T-helper 17 cell (primary cell): ENCODE measurements at places on chromosomes 1 and 21.

- no peak for DNase-seq
These were observed 269.4 kb downstream of the HLX start for GRCh38 chr1:221148660-221149059.

GRCh38 chr1:100328133-100328532 lies 24.2 kb upstream of the CDC14A start:
- DNase-seq: no peak

DNA sequence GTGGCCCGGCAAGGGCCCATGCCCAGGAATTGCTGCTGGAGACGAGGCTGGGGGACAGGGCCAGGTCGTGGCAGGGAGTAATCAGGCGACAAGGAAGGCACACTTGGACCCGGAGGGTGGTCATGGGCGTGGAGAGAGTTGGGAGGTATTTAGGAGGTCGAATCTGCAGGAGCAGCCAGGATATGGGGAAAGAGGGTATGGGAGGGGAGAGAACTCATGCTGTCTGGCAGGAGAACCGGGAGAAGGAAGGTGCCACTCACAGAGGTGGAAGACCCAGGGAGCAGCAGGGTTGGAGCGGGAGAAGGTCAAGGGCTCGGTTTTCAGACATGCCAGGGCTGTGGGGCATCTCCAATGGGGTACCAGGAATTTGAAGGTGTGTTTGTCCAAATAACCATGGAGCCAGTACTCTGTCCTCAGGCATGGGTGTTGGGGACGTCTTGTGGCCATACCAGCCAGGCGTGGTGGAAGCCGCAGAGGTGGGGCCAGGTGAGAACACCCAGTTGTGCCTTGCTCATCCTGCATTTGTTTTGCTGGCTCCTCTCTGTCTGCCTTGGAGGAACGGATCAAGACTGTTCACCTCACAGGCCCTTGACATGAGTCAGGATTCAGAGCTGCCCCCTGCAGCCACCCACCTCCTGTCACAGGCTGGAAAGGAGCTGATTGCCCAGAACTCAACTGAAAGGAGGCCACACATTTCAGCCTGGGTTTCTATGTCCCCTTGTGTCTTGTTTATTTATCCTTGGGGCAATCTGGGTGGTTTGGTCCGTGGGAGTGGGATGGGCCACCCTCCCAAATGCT lies 111.6 kb downstream of the SPSB1 start:
- DNase-seq: no peak

DNA sequence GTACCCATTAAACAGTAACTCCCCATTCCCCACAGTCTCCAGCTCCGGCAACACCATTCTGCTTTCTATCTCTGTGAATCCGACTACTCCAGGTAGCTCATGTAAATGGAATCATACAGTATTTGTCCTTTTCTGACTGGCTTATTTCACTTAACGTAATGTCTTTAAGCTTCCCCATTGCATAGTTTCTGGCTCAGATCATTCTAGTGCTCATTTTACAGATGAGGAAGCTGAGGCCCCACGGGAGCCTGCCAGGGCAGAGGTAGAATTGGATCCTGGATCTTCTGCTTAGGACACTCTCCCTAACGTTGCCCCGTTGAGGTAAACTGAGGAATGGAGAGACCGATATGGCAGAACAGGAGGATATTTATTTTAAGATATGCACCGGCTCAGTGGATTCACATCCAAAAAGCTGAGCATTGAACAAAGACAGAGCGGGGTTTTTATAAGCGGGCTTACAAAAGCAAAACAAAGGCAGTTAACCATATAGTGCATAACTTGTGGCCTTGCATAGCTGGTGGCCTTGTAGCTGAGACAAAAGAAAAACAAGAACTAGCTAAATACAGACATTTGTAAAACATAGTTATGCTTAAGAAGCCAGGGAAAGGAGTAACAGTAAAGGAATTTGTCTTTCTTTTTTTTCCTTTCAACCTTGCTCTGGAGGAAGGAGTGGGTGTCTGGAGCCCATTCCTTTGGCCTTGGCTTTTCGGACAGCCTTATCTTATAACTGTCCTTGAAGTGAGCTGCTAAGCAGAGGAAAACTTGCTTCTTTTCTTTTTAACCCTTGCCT lies 15.3 kb upstream of the KLHDC8A start:
- no peak for DNase-seq

- no peak for DNase-seq
These were observed 131.9 kb downstream of the AK5 start for GRCh38 chr1:77413541-77414335.

DNA sequence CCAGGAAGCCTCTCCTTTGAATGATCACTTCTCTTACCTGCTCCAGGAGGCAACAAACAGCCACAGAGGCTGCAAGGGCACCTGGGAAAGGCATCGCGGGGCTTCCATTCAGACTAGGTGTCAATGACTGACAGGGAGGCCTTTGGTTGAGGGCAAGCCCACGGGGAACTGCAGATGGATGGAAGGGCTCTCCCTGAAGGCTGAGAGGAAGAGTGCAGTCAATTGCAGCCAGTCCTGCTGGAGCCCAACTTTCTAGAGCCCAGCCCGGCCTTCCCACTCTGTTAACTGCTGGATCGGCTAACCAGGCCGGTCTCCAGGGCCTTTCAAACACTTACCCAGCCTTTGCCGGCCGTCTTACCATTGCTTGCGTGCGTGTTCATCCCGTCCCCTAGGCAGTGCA lies 89.3 kb downstream of the LACTBL1 start:
- no peak for DNase-seq

- DNase-seq: no peak
These were observed 398.3 kb downstream of the SEC16B start for GRCh38 chr1:177571485-177572076.

GRCh38 chr21:45868488-45868887 lies 113.1 kb upstream of the COL6A1 start:
- no peak for DNase-seq

DNA sequence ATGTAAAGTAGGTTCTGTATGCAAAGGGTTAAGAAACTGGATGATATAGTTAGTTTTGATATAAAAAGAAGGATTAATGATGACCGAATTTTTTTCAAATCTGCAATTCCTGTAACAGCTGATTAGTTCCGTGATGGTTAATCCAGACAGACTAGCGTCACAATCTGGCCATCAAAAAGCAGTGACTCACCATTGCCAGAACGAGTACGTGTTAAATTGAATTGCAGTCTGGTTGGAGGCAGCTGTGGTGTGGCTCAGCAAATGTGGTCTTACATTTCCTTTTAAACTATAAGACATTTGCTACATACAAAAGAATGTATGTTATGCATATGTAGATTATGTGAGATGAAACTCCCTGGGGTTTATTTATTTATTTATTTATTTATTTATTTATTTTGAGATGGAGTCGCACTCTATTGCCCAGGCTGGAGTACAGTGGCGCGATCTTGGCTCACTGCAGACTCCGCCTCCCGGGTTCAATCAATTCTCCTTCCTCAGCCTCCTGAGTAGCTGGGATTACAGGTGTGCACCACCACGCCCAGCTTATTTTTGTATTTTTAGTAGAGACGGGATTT lies 139.8 kb downstream of the RYR2 start:
- no peak for DNase-seq

DNA sequence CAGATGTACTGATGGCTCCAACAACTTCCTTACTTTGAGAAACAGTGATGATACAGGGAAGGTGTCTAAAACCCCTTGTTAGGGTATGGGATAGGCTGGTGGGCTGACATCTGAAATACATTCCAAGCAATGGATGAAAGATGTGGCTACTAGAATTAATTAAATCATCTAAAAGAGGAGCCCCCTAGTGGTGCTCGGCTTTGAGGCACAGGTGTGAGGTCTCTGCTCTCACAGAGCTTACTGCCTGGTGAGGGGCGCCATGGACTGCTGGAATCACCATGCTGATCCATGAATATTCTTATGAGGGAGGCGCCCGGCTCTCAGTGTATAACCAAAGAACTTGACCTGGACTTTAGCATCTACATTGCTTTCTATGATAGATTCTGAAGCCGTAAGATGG lies 48.5 kb downstream of the GNG4 start:
- DNase-seq: no peak

DNA sequence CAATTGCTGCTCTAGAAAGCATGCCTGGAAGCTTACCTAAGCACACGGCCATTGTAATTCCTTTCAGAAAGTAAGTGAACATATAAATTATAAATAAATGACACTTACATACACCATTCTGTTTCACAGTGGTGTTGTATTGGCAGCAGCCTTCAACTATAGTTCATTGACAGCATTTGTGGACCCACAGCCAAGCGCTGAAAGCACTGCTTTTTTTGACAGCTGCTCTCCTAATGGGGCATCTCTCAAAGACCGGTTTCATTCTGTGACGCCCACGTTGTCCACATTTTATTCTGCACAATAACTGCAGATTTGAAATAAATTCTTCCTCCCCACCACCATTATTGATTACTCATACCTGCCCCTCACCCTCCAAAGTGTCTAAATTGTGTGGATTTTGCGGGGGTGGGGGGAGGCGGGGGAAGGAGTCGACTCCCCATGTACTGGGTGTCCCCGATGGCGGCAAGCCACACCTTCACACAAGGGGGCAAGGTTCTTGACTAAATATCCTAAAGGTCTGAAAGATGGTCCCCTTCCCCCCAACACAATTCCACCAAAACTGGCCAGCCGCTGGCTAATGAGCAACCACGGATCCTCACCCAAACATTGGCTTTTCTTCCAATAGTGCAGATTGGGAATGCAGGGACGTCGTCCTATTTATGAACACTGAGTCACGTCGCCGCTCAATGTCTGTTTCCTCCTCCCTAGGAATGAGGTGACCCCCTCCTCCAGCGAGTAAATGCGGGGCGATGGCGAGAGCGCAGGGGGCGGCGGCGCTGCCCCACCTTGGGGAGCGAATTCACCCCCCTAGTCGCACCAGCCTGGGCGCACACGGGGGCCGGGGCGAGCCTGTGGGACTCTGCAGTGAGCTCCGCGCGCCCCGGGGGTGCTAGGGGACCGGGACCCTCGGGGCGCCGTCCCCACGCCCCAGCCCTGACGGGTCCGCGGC lies 960 bp downstream of the RCAN1 start:
- DNase-seq: no peak

- no peak for DNase-seq
These were observed 7.7 kb upstream of the LAMB3 start for GRCh38 chr1:209659909-209660308.

- DNase-seq: no peak
These were observed 184.4 kb downstream of the C1orf94 start for GRCh38 chr1:34361121-34361520.

GRCh38 chr1:21084111-21084810 lies 92.4 kb downstream of the EIF4G3 start:
- DNase-seq: no peak

DNA sequence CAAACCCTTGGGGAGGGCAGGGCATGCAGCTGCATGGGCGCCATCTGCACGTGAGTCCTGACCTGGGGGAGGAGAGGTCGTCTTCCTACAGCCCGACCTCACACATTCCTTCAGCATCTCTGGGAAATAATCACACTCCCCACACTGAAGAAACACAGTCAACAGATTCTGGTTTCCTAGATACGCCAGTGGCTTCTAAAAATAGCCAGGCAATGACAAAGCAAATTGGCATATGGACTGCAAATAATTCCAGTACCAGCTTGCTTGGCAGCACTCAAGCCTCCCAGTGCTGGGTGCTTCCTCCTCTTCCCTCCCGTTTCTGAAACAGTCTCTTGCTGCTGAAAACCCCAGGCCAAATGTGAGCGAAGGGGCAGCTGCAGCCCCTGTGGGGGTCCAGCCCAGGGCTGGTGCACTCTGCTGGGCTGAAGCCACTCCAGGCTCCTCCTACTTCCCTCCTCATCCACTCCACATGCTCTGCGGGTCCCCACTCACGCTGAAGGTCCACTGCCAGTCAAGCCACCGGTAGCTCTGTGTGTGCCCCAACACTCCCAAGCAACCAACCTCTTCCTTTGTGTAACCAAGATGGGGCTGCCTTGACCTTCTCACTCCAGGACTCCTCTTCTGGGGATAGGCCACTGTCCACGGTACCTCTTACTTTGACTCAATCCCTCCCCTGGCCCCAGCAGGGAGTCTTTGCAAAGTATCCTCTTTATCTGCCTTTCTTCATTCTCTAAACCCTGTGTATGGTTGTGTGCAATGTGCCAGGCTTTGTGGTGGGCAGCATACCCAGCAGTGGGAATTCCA lies 69.0 kb downstream of the KCND3 start:
- DNase-seq: no peak

- no peak for DNase-seq
These were observed 206.3 kb downstream of the SIPA1L2 start for GRCh38 chr1:232423591-232423990.

DNA sequence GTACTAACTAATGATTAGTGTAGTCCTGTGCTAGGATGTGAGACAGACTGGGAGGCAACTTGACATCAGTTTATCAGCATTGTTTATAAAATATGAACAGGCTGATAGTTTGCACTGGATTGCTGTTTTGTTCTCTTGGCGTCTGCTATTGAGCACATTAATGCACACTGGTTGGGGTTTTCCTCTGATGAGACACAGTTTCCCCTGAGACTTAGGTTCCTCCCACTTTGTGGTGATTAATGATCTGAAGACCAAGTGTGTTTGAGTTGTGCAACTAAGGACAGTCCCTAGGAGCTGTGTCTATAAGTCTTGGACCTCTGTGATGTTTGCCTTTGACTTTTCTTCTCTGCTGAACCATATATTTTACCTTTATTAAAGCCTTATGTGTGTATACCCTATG lies 1015.4 kb downstream of the AMY1C start:
- DNase-seq: no peak

DNA sequence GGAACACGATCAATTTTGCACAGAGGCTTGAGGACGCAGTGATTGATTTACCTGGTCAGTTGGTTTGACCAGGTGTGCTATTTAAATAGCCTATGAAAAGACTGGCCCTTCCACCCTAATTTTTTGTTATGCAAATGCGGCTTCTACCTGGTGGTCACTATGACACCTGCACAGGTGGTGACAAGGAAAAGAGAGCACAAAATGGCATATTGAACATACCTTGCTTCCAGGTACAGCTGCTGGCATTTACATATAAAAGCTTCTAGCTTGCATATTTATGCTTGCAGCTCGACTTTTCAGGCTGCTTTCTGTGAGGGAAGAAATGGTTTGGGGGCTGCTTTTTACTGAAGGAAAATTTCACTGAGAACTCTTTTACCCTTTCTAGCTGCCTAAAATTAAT lies 15.3 kb upstream of the FMO4 start:
- no peak for DNase-seq

- DNase-seq: no peak
These were observed 39.7 kb downstream of the UBE2U start for GRCh38 chr1:64242895-64243756.

- no peak for DNase-seq
These were observed 16.6 kb downstream of the CDKN2C start for GRCh38 chr1:50986653-50987052.

- no peak for DNase-seq
These were observed 169.9 kb downstream of the HS2ST1 start for GRCh38 chr1:87084244-87084836.
